ENCODE measurements at places on chromosomes 7 and 10. TPM values are rescaled to one million over a fixed set of nuclear protein-coding genes. Genes with fewer than 3 reads are reported as not detected.

IFT22 gene
- 23.5 TPM for total RNA-seq

SPAM1 gene
- not detected for total RNA-seq

HEPACAM2 gene
- 106 TPM for total RNA-seq

ANKMY2 gene
- 19.5 TPM for total RNA-seq

LAMB1 gene
- 82.0 TPM for total RNA-seq

PIK3AP1 gene
- 13.2 TPM for total RNA-seq

CALD1 gene
- total RNA-seq, result 40.3 TPM

DNA sequence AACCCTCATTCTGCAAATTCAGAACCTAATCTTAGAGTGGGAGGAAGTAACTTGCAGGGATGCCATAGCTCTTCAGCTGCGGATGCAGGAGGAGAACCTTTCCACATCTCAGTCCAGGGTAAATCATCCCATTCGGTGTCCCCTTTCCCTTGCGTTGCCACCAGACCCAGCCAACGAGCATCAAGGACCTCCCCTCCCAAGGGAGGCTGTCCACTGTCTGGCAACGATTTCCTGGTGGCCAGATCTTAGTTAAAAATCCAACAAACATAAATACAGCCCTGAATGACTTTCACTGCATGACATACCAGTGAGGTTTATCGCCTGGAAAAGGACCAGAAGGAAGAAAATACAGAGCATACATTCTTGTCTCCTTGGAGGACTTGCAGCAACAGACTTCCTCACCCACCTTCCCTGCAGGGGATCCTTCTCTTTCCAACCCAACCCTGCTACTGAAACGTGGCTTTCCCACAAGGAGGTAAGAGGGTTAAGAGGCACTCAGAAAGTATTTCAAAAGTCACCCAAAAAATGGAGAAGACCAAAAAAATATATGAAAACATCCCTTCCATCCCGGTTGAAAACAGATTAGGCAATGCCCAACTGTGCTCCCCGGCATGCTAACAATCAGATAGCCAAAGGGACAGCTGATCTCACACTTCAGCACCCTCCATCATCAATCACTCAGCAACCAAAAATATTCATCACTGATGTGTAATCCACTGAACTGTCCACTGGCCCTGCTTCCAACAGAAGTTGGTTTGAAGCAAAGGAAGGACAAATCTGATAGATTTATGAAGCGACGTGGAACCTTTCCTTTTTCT, 206.6 kb downstream of the TNS3 start:
- DNase-seq, result no peak

DNA sequence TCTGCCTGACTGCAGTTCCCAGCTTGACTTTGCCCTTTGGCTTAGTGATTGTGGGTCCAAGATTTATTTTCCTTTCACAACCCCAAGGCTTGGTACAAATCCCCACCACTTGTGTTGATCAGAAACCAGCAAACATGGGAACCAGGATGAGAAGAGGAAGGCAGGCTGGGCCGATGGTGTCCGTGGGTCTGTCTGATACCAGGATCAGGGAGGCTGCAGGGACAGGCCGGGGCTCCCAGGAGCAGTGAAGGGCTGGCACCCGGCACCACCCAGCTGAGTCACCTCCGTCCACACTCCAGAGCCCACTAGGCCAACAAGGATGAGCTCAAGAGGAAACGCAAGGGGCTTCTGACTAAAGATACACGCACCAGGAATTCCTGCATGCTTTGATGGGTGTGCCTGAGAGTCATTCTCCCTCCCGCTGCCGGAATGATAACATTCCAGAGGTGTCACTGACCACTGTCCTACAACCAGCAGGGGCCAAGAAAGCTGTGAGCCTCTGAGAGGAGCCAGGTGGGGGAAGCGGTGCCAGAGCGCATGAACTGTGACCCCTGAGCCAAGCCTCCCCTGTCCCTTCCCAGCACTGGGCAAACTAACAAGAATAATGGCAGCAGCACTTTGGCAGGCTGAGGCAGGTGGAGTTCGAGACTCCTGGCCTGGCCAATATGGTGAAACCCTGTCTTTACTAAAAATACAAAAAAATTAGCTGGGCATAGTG, 29.2 kb upstream of the PROSER2 start:
- DNase-seq, result no peak

- no peak for DNase-seq
These were observed 47.2 kb downstream of the ANKIB1 start for GRCh38 chr7:92292981-92293380.

GRCh38 chr7:46930366-46930765, 651.5 kb downstream of the TNS3 start:
- no peak for DNase-seq

GRCh38 chr7:142866361-142867096, 11.7 kb downstream of the EPHB6 start:
- peak; percentile 74 for DNase-seq

- DNase-seq, result no peak
These were observed 140.6 kb upstream of the HPS1 start for GRCh38 chr10:98587156-98587837.

GRCh38 chr7:19619122-19619521, 89.7 kb downstream of the POLR1F start:
- no peak for DNase-seq

DNA sequence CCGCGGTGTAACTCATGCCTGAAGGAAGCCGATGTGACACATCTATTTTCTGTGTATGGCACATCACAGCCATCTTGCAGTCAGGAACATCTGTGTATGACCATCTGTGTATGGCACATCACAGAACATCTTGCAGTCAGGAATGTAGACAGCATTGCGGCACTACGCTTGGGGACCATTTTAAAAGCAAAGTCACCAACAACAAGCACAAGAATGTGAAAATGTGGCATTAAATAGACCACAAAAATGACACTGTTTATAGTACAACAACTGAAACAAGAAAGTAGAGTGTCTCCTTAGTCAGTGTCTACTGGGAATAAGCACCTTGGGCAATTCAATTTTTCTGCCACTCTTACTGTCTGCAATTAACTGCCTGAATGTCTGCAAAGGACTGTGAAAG, 124.4 kb downstream of the HGF start:
- DNase-seq, result no peak

- no peak for DNase-seq
These were observed 30.1 kb downstream of the JCAD start for GRCh38 chr10:30029164-30029871.

GRCh38 chr10:33421789-33422462, 87.5 kb upstream of the NRP1 start:
- no peak for DNase-seq
